ENCODE measurements at places on chromosomes 5 and 9.

GRCh38 chr9:87516222-87516925, 18.7 kb downstream of the DAPK1 start:
- no peak for DNase-seq

DNA sequence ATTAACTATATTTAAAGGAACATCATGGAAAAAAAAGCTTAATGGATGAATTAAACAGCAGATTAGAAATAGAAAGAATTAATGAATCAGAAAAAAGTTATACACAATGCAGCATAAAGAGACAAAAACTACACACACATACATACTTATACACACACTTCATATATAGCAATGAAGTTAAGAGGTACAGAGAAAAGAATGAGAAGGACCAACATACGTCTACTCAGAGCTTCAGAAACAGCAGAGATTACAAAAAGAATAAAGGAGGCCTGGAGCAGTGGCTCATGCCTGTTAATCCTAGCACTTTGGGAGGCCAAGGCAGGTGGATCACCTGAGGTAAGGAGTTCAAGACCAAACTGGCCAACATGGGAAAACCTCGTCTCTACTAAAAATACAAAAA, 133.9 kb upstream of the TNPO1 start:
- no peak for DNase-seq

DNA sequence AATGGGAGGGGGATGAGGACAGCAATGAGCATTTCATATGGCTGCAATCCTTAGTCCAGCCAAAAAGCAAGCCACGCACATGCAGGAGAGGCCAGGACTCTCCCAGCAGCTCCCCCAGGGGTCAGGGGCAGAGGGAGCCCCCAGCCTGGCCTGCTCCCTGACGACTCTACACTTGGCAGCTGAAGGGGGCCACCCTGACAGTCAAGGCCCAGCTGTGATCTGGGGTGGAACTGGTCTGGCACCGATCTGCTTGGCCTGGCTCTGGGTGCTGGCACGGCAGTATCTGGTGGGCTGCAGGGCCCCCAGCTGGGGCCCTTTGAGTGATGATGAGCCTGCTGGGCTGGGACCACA, 118.1 kb downstream of the ADAMTS2 start:
- DNase-seq, result no peak

DNA sequence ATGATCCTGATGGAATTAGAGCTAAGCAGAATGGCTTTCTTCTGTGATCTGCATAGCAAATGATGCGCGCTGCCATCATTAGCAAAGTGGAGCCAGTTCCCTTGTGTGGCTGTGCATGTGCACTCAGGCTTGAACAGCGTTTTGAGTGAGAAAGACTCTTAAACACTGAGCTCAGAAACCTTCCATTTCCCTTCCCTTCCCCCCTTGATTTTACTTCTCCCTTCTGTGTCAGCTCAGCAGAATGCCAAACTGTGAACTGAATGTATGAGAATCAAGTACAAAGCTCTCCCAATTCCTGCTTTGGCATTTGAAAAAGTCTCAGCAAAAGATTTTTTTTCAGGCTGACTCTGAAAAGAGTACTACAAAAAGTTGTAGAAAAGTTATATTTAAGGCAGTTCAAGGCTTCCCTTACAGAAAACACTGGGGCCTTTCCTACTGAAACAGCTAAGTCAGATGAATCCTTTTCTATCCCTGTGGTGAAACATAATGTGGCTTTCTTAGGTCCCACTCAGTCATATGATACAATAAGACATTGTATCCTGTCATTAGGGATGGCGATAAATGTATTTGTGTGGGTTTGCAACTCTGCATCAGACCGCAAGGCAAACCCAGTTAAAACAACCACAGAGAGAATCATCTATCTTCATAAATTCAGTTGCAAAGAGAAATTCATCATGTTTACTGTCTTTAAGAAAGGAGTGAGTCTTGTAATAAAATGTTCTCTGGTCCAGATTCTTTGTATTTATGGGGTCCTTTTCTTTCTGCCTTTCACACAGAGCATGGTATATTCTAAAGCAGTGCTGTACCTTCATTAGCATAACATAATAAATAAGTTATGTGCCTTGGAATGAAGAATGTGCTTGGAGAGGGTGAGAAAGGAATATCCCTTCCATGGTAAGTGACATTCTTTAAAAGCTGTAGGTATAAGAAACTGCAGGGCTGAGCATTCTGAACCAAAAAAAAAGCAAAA, 222.6 kb downstream of the CAAP1 start:
- no peak for DNase-seq
